ENCODE measurements at places on chromosomes 7 and 10. TPM values are rescaled to one million over a fixed set of nuclear protein-coding genes. Genes with fewer than 3 reads are reported as not detected.

Gene LRRC18
- total RNA-seq, result not detected

DNA sequence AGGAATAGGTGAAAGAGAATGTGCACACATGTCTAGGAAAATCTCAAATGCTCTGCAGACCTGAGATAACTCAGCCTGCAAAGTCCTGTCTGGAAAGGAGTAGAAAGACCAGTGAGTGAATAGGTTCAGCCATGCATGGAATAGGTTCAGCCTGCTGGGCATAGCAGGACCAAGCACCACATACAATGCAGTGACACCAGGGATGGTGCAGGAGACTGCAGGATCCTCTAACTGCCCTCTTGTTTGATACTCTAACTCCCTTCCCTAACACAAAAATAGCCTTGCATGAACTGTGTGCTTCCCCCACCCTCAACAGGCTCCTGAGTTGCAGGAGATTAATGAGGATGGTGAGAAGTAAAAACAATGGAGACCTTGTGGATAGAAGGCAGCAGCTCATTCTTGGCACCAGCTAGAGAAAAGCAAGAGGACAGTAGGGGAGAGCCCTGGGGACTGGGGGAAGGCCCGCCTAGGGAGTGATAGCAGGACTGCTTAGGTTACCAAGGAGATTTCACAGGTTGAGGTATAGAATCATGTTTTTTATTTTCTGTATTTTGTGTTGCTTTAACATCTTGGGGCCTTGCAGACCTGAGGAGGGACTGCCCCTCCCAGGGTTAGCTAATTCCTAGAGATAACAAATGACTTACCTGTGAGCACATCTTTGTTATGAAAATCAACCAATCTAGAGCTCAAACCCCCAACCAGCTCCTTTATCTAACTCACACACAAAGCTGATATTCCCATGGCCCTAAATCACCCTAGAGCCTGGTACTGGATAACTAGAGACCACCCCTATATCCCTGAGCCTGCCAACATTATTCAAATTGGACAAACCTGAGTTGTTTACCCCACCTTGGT lies 187.8 kb downstream of the PLPP4 start:
- H3K36me3 ChIP-seq, result no peaks in the 10 kb centered on the region
- no peaks in the 10 kb centered on the region for H3K27me3 ChIP-seq
- DNase-seq, result no peak

DNA sequence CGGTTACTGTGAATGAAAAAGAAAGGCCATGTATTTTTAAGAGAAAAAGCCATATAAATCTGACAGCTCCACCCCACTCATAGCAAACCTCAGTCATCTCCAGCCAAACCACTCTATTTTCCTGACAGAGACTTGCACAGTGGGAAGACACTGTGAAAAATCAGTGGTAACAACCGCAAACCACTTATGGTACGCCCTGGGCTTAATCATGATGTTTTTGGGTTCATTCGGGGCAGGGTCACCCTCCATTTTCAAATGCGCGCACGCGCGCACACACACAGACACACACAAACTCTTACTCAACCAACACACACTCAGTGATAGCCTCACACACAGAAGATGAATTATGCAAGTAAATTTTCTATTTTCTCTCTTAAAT lies 82.1 kb upstream of the HPS1 start:
- H3K36me3 ChIP-seq, result no peaks in the 10 kb centered on the region
- H3K4me3 ChIP-seq, result no peak overlapping the region
- DNase-seq, result no peak
- peaks cover 2% of the 10 kb centered on the region for H3K27me3 ChIP-seq

DNA sequence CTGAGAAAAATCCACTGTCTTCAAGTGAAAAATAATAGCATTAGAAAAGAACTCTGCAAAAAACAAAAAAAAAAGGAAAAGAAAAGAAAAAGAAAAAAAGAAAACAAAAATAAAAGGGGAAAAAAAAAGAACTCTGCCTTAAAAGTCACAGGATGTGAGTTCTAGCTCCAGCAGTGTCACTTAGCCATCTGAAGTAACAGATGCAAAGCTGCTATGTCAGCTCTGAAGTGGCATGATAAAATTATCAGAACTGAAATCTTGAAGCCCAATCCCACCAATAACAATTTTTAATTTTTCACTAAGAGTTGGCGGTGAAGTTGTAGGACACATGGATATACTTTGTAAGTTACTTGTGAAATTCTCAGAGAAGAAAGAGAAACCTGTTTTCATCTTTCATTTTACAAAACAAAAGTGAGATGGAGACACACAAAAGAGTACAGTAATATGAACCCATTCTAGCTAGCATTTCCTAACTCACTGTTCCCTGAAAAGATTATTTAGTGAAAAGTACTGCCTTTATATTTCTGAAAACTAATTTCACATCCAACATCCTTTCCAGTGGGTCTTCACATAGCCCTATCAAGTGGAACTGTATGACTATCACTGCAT lies 103.5 kb downstream of the ELAPOR2 start:
- H3K4me3 ChIP-seq, result no peak overlapping the region
- no peak for DNase-seq
- H3K27ac ChIP-seq, result no peak overlapping the region
- H3K27me3 ChIP-seq, result no peaks in the 10 kb centered on the region
- no peaks in the 10 kb centered on the region for H3K36me3 ChIP-seq

Gene LRRC4
- total RNA-seq, result 0.68 TPM

DNA sequence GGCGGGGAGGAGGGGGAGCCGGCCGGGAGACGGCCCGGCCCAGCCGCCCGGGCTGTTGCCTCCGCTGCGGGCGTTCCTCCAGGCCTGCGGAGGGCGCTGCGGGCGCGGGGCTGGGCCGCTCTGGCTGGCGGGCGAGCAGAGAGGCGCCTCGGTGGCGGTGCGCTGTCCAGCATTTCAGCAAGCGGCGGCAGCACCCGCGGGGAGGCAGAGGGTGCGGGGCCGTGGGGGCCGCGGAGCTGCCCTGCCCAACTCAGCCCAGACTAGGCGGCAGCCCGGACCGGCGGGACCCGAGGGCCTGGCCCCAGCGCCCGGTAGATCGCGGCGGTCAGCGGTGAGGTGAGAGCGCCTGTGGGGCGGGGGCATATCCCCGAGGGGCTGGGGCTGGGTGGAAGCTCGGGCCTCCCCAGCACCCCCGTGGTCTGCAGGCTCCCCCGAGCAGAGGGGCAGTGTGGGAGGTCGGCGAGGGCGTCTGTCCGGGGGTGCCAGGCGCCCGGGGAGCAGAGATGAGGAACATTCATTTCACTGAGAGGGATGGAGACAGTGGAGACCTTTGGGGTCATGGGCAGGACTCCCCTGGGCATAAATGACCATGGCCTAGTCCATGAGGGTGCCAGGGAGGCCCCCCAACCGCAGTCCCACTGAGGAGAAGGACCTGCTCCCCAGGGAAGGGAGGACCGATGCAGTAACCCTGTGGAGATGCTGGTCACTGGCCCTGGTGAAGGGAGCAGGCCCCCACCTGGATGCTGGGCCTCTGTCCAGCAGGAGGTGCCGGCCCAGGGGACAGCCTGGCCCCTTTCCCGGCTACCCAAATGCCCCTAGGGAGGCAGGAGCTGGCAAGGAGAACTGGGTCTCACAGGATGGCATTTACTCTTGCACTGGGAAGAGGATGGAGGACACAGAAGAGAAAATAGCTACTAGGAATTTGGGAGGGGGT lies at the start of gene SRRM3:
Gene SRRM3 (plus strand): TSS at position 165 of the 934 bp plus-strand sequence. CDS start 33,171 bp downstream, outside the sequence.
- no peaks in the 10 kb centered on the region for H3K36me3 ChIP-seq
- H3K4me1 ChIP-seq, result no peaks in the 10 kb centered on the region
- peaks cover 4% of the 10 kb centered on the region for H3K27me3 ChIP-seq
